Stimulated activated CD4-positive, alpha-beta T cell treated with anti-CD3 and anti-CD28 coated beads, Interleukin-2, amount 100 ng/mL, for 4 hours (primary cell): ENCODE measurements at places on chromosomes 7 and 10.

GRCh38 chr10:81957976-81958375 is 83.0 kb downstream of the NRG3 start:
- DNase-seq: no peak

DNA sequence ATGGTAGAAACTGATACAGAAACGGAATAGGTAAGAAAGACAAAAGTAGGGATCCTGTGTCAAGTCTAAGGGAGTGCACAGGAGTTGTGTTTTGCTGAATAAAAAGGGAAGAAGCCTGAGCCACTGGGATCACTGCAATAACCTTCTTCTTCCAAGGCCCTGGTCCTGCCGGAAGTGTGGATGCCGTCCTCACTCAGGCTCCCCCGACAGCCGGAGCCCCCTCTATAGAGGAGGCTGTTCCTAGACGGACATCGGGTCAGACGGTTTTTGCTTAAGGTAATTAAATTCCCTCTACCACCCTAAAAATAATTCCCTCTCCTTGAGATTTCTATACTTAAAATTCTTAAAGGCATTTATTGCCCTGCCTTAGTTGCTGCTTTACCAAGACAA is 566.9 kb downstream of the PTPRN2 start:
- DNase-seq: no peak

DNA sequence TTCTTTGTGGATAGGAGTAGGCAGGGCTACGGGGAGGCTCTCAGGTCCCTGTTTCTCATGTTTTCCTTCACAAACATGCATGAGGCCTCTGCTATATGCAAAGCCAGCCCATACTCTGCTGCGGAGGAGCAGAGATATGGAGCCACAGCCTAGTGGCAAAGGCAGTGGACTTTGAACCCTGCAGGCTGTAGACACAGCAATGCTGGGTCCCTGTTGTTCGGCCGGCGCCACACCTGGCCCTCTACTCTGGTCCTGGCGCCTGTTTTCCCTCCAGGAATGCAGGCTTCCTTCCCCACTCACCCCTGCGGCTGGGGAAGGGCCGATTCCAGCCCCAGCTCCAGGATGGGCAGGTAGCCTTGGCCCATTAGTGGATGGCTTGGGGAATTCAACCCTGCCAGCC is 11.5 kb downstream of the CLRN3 start:
- DNase-seq: no peak

- no peak for DNase-seq
Observed at GRCh38 chr10:9605231-9605630, 1412.4 kb upstream of the CELF2 start.
